ENCODE measurements at places on chromosomes 7 and 10.

DNA sequence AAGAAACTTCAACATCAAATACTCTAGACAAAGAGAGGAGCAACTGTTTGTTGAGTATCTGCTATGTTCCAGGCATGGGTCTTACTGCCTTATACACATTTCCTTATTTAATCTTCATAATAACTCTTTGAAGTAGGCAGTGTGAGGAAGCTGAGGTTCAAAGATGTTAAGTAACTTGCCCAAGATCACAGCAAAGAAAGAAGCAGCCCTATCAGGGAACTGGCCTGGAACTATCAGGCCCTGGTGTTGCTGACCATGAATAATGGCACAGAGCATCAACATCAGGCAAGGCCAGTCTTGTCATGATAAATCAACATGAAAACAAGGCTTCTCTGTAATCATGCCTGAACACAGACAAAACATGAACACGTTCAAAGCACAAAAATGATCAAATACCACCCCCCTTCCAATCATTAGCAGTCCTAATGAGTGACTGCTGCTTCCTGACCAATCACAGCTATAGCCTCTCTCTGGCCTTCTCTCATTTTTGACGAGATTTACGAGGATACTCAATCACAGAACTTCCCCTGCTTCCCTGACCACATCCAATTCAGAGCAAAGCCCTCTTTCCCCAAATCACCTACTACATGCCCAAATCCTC, 2.3 kb downstream of the GSDME start:
- DNase-seq = no peak

- DNase-seq = no peak
Observed at GRCh38 chr7:155802906-155803417, 9.3 kb downstream of the SHH start.

DNA sequence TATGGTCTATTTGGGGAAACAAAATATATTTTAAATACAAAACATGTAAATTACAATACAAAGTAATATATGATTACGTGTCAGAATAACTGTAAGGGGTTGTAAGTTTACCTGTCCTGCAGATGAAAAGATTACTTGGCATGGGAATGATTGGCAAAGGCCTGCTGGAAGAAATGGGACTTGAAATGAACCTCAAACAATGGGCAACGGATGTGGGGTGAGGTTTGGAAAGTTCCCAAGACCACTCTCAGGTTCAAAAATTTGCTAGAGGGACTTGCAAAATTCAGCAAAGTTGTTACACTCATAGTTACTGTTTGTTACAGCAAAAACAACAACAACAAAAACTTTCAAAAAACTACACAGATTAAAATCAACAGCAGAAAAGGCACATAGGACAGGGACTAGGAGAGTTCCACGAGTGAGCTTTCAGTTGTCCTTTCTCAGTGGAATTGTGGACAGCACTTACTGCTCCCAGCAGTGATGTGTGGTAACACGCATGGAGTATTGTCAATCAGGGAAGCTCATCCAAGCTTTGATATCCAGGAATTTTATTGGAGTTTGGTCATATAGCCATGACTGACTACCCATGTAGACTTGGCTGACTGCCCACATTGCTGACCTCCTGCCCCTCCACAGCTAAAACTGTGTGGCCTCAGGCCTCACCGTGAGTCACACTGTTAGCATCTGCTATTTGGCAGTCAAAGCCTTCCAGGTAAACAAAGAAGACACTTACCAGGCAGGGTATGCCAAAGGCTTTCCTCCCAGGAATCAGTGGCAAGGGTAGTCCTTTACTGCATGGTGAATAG, 43.8 kb downstream of the EXOC6 start:
- no peak for DNase-seq

DNA sequence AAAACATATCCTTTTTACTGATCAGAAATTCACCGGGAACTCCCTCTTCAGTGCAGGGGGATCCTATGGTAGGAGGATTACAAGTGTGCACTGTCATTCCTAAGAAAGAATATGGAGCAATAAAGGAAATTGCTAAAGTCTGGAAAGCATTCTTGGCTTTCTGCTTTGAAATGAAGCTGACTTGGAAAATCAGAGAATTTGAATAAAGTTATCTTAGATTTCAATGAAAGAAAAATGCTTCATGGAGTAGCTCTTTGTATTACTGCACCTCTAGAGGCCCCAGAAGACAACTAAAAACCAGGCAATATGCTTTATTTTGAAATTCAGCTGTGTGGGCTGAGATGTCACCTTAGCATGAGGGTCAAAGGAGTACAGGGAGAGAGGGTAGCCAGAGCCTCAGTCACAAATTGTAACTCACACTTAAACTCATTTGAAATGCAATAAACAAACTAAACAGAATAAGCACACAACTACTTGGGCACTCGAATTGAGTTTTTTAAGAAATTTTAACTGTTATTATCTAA, 102.5 kb downstream of the IMMP2L start:
- no peak for DNase-seq

DNA sequence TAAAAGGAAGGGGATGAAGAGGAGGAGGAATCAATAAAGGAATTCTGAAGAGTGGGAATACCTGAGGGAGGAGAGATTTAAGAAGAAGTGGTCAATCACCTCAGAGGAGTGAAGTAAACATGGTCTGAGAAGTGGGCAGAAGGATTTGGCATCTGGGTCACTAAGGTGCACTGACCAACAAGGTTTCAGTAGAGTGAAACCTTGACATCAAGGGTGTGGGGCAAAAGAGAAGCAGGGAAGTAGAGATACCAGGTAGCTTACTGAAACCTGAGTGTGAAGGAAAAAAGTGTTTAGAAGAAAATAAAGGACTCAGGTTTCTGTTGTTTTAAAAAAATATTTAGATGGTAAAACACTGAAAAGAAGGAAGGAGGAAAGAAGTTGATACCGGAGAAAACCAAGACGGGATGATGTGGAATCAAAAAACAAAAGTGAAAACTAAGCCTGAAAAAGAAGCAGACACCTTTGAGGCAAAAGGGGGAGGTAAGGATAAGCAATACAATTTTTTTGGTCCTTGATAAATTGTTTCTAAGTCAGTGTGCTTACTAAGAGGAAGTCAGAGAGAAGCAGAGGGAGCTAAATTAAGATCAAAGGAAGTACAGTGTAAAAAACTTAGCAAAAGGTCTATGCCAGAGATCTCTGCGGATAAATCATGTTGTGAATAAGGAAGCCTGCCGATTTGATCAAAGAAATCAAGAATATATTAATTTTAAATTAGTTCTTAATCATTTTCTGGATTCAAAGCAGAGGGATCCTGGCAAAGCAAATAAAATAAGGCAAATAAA, 137.2 kb upstream of the GPR22 start:
- no peak for DNase-seq
